ENCODE measurements at places on chromosomes 1 and 21.

- peak; percentile 58 for DNase-seq
Measured at GRCh38 chr1:229342656-229343569, at the start of gene CCSAP. CCSAP (minus strand) TSS chr1:229343047; CDS start chr1:229342465, 582 bp downstream.

DNA sequence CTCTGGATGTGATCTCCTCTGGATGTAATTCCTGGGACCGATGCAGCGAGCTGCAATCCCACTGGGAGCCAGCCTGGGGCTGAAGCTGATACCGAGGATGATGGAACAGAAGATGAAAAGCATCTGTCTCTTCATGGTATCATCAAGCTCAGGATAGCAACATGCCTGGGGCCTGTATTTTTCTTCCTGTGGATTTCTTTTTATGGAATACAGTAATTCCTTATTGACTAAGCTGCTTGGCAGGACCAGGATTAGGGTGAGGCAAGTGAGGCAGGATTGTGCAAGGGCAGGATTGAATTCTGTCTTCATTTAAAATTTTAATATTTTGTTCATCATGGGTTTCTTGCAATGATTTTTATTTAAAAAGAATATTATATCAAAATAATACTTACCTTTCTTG, 86.6 kb downstream of the SLC25A24 start:
- no peak for DNase-seq

- no peak for DNase-seq
Measured at GRCh38 chr1:204771358-204771757, 85.8 kb upstream of the LRRN2 start.

GRCh38 chr1:2961661-2962060, 59.6 kb upstream of the ACTRT2 start:
- no peak for DNase-seq
